Karpas-422 (cell line): ENCODE measurements at places on chromosomes 7 and 10. TPM values are rescaled to one million over a fixed set of nuclear protein-coding genes. Genes with fewer than 3 reads are reported as not detected.

- H3K36me3 ChIP-seq = no peaks in the 10 kb centered on the region
- DNase-seq = no peak
- no peaks in the 10 kb centered on the region for H3K4me1 ChIP-seq
- no peak overlapping the region for H3K4me3 ChIP-seq
Observed at GRCh38 chr7:42198974-42199668, 37.9 kb downstream of the GLI3 start.

- no peaks in the 10 kb centered on the region for H3K27me3 ChIP-seq
- DNase-seq = no peak
- H3K27ac ChIP-seq = no peak overlapping the region
- H3K4me3 ChIP-seq = no peak overlapping the region
- no peaks in the 10 kb centered on the region for H3K36me3 ChIP-seq
Observed at GRCh38 chr10:93180482-93180931, 106.8 kb downstream of the CYP26A1 start.

- H3K36me3 ChIP-seq = no peaks in the 10 kb centered on the region
- H3K4me3 ChIP-seq = no peak overlapping the region
- H3K27ac ChIP-seq = no peak overlapping the region
- peaks cover 3% of the 10 kb centered on the region for H3K4me1 ChIP-seq
- no peaks in the 10 kb centered on the region for H3K27me3 ChIP-seq
- no peak for DNase-seq
Observed at GRCh38 chr7:70450731-70451130, 681.2 kb upstream of the GALNT17 start.

Gene PRKAR1B
- 9.6 and 20.0 TPM in 2 replicates for total RNA-seq

GRCh38 chr7:33581236-33581635 is 324.1 kb upstream of the BMPER start:
- H3K27me3 ChIP-seq = no peaks in the 10 kb centered on the region
- no peaks in the 10 kb centered on the region for H3K4me1 ChIP-seq
- no peaks in the 10 kb centered on the region for H3K36me3 ChIP-seq
- H3K4me3 ChIP-seq = no peak overlapping the region

GRCh38 chr10:35434533-35434932 is 98.2 kb downstream of the CCNY start:
- H3K36me3 ChIP-seq = no peaks in the 10 kb centered on the region
- H3K4me3 ChIP-seq = no peak overlapping the region
- no peak for DNase-seq
- H3K4me1 ChIP-seq = no peaks in the 10 kb centered on the region
